ENCODE measurements at places on chromosomes 5 and 9.

- no peak for DNase-seq
Observed at GRCh38 chr5:158023266-158023665, 164.3 kb upstream of the CLINT1 start.

- DNase-seq: peak; percentile 79
Observed at GRCh38 chr5:6576861-6577501, 55.9 kb downstream of the NSUN2 start.

DNA sequence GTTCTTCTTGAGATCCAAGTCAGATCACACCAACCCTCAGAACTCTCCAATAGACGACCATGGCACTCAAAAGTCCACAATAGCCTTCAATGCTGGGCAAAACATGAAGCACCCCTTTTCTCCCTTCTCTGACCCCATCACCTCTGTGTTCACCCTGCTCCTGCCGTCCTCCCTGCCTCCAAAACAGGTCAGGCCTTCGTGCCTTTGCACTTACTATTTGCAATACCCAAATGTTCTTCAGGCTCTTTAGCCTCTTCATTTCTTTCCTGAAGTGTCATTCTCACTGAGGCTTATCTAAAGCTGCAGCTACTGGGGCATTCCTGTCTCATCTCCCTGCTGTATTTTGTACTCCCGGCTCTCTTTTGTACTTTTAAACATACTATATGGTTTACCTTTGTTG is 2.0 kb upstream of the ROPN1L start:
- no peak for DNase-seq

- no peak for DNase-seq
Observed at GRCh38 chr5:89343666-89344065, 460.7 kb upstream of the MEF2C start.

GRCh38 chr9:105206821-105207699 is 37.4 kb upstream of the SLC44A1 start:
- peak; percentile 24 for DNase-seq

DNA sequence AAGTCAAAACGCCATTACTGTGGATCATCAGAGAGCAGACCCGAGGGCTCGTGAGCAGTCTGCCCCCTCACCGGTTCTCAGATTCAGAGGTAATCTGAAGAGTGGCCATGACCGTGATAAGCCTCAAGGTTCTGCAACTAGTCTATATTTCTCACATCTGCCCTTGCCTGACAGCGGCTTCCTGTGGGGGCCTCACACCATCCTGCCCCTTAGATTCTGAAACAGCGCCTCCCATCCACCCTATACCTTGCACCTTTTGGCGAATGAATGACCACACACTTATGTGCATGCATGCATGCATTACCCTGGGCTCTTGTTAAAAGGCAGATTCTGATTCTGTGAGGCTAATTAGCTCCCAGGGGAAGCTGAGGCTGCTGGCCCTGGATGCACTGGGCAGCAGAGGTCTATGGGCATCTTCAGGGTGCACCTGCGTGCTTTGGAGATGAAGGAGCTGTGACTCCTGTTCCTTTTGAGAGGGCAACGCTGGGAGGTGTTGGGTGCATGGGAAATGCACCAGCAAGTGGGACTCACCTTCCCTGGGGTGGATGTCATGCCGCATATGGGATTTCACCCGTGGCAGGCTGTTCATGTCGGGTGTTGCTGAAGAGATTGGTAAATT is 7.8 kb upstream of the GADD45G start:
- DNase-seq: no peak

DNA sequence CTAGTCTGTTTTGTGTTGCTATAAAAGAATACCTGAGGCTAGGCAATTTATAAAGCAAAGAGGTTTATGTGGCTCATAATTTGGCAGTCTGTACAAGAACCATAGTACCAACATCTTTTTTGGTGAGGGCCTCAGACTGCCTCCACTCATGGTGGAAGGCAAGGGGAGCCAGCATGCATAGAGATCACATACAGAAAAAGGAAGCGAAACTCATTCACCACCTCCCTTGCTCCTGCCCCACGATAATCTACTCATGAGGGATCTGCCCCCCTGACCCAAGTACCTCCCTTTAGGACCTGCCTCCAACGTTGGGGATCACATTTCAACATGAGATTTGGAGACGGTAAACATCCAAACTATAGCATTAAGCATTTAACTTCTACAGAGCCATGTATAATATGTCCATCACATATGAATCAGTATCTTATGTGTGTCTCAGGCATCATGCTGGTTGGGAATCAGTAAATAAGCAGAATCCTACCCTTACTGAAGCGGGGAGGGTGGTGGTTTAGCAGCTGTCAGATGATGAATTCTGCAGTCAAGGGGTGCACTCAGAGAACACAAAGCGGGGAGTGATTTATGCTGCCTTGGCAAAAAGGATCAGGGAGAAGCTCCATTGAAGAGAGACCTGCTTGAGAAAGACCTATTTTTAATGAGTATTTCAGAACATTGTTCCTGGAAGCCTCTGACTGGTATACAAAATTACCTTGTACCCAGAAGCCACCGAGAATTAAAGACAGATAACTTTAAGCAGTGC is 34.8 kb downstream of the HMGXB3 start:
- DNase-seq: no peak

GRCh38 chr5:122356855-122357254 is 44.8 kb downstream of the SNCAIP start:
- DNase-seq: no peak

GRCh38 chr9:92911511-92912475 is 34.0 kb upstream of the ZNF484 start:
- no peak for DNase-seq

- DNase-seq: no peak
Observed at GRCh38 chr5:161803-162110, 29.5 kb upstream of the LRRC14B start.

DNA sequence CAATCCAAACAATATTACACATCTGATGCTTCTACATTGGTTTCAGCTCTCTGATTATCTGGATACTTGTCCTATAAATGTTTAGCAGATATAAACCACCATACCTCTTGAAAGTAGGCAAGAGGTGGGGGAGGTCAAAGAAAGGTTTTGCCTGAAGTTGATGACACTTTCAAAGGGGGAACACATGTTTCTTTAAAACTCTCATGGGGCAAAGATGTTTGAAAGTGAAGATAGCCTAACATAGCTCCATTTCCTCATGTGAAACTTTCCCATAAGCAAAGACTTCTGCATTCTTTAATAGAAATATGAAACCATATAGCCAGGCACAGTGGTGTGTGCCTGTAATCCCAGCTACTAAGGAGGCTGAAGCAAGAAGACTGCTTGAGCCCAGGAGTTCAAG is 62.1 kb downstream of the CETN3 start:
- no peak for DNase-seq

GRCh38 chr5:1105350-1106265 is 6.3 kb downstream of the SLC12A7 start:
- no peak for DNase-seq

DNA sequence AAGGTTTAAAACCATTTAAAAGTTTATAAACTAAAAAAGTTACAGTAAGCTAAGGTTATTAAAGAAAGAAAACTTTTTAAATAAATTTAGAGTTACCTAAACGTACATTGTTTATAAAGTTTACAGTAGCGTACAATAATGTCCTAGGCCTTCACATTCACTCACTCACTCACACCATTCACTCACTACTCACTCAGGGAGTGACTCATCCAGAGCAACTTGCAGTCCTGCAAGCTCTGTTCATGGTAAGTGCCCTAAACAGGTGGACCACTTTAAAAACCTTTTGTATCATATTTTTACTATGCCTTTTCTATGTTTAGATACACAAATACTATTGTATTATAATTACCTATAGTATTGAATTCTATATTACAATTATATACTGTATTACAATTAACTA is 190.8 kb upstream of the RASA1 start:
- DNase-seq: no peak

- DNase-seq: peak; percentile 32
Observed at GRCh38 chr5:169785771-169786618, 148.9 kb downstream of the DOCK2 start.

DNA sequence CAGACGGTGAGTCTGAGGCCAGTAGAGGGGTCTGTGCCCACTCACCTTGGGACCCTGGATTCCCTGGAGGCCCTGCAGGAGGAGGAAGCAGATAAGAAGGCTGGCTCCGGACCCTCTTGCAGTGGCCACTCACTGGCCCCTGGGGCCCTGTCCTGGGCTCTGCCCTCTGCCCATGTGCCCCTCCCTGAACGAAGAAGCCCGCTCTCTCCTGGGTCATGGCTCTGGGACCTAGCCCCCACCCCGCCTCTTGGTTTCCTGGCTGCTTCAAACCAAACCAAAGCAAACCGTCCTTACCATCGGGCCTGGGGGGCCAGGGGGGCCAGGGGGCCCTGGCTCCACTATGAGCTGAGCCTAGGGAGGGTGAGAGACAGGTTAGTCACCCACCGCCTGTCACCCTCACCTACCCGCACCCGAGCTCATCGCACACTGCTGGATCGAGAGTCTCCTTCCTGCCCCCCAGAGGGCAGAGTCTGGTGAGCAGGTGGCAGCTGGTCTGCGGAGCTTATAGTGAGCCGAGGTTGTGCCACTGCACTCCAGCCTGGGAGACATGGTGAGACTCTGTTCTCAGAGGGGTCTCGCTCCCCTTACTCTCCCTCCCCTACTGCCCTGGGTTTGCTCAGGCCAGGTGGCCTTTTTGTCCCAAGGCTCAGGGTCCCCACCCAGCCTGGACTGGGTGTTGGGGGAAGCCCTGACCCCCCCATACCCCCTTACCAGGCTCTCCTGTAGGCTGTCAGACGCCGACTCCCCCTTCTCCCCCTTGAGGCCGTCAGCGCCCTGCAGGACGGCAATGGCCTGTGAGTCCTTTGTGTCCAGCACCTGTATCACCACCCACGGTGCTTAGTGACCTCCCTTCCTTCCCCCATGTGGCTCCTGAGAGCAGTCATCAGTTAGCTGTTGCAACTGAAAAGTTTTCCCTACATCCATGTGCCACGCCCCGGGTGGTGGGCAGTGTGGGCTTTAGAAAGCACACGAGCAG is 15.2 kb upstream of the PHYKPL start:
- DNase-seq: no peak

- no peak for DNase-seq
Observed at GRCh38 chr5:64972591-64972990, 203.9 kb downstream of the CWC27 start.

GRCh38 chr5:11918463-11919045 is 14.3 kb upstream of the CTNND2 start:
- DNase-seq: no peak

DNA sequence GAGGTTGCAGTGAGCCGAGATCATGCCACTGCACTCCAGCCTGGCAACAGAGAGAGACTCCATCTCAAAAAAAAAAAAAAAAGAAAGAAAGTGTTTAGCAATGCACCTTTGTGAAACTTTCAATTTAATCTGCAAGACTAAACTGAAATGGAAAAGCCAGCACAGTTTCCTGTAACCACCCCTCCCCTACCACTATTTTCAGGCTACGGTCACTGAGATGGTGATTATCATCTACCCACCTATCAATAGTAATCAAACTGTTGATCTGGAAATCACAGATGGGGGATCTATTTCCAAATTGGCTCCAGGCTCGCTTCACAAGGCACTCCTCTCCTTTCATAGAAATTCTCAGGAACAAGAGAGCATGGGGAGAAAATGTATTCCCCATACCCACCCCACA is 30.6 kb upstream of the IL7R start:
- DNase-seq: no peak

DNA sequence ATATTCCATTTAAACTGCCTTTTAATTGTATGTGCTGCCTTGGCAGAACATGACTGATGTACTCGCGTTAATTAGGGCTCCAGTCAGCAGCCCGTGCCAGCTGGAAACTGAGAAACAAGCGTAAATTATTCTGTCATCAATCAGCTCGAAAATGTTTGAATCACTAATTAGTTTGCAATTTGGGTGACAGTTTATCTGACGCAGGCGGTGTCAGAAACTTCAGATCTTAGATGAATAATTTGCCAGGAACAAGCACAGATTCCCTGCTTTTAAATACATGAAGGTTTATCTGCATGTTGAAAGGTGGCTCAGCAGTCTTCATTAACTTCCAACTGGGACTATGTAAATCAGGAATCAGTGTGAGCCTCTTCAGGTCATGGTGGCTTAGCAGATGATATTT is 176.0 kb upstream of the TLE4 start:
- DNase-seq: no peak

DNA sequence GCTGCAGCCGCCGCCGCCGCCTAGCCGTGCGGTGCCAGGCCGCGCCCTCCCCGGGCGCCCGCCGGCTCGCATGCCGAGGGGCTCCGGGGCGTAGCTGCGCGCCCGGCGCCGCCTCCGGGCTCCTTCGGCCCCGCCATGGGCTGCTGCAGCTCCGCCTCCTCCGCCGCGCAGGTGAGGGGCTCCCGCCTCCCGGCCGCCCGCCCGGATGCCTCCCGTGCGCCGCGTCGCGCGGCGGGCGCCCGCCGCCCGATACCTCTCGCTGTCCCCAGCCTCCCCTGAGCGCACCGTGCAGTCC is 230 bp downstream of the SLC44A1 start:
- DNase-seq: no peak

- no peak for DNase-seq
Observed at GRCh38 chr9:86217076-86217755, 42.2 kb downstream of the C9orf153 start.

DNA sequence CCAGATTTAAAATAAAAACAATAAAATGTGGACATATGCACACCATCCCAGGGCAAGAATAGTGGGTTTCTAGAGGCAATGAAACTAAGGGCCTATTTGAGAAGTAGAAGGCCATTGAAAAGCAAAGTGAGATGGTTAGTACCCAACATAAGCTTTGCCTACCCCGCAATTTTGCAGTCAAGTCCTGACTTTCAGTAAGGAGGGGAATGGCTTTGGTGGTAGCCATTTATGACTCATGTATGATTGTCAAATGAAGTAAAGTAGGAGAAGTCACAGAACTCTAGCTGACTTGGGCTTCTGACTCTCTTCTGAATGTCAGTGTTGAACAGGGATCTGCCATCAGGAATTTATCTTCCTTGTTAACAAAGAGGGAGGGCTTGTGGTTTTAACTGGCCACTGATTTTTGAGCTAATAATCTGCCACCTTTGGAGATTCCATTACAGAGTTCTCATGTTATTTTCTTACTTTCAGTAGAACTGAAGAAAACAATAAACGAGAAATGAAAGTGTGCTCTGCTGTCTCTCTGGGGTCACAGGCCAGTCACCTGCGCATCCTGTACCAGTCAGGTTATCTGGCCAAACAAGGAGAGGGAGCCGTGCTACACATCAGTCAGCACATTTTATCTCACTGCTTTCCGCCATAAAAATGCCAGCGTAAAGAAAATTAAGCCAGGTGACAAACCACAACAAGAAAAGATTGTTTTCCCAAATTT is 14.3 kb upstream of the SNCAIP start:
- no peak for DNase-seq

GRCh38 chr9:37562826-37563225 is 13.4 kb downstream of the FBXO10 start:
- no peak for DNase-seq

DNA sequence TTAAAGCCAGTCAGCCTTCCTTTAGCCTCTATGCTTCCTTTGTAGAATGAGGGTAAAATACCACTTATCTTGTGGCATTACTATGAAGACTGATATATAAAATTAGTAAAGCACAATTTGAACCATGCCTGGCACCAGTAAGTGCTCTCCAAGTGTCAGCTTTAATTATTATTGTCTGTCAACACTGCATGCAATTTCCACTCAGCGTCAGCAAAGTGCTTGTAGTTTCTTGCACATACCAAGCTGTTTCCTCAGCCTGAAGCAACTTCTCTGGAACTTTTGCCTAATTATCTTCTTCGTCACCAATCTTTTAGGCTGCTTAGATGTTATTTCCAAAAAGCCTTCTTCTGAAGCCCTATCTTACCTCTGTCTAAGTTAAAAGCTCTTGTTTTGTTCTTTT is 177.3 kb downstream of the CDC42SE2 start:
- peak; percentile 13 for DNase-seq

- no peak for DNase-seq
Observed at GRCh38 chr9:38343552-38343951, 49.0 kb upstream of the ALDH1B1 start.
